Uterine smooth muscle cell (primary cell): ENCODE measurements at places on chromosomes 16 and 17. TPM values are rescaled to one million over a fixed set of nuclear protein-coding genes. Genes with fewer than 3 reads are reported as not detected.

COPZ2 gene
- total RNA-seq = 37.1 and 65.5 TPM in 2 replicates

STAT5A gene
- total RNA-seq = 8.1 and 14.7 TPM in 2 replicates

ENPP7 gene
- 0.12 TPM in 1 of 2 replicates, not detected in the other for total RNA-seq

GUCY2D gene
- total RNA-seq = under 0.01 TPM in 2 replicates

MMP2 gene
- total RNA-seq = 657 and 1,958 TPM in 2 replicates

PROCA1 gene
- 1.7 and 1.8 TPM in 2 replicates for total RNA-seq

KRTAP3-1 gene
- total RNA-seq = not detected in 2 replicates

IGF2BP1 gene
- 0.44 and 0.62 TPM in 2 replicates for total RNA-seq

DOC2A gene
- 0.22 and 0.62 TPM in 2 replicates for total RNA-seq

SPNS2 gene
- total RNA-seq = 0.11 TPM in 1 of 2 replicates, not detected in the other

ZP2 gene
- not detected in 2 replicates for total RNA-seq

TNFSF13 gene
- total RNA-seq = 0.44 and 0.75 TPM in 2 replicates

CDH13 gene
- 107 and 133 TPM in 2 replicates for total RNA-seq
